ENCODE measurements at places on chromosomes 5 and 9.

GRCh38 chr9:121268851-121269641 is 1.1 kb downstream of the GSN start:
- peak; percentile 55 for DNase-seq

GRCh38 chr5:176775409-176775808 is 35.0 kb upstream of the UNC5A start:
- DNase-seq = no peak

DNA sequence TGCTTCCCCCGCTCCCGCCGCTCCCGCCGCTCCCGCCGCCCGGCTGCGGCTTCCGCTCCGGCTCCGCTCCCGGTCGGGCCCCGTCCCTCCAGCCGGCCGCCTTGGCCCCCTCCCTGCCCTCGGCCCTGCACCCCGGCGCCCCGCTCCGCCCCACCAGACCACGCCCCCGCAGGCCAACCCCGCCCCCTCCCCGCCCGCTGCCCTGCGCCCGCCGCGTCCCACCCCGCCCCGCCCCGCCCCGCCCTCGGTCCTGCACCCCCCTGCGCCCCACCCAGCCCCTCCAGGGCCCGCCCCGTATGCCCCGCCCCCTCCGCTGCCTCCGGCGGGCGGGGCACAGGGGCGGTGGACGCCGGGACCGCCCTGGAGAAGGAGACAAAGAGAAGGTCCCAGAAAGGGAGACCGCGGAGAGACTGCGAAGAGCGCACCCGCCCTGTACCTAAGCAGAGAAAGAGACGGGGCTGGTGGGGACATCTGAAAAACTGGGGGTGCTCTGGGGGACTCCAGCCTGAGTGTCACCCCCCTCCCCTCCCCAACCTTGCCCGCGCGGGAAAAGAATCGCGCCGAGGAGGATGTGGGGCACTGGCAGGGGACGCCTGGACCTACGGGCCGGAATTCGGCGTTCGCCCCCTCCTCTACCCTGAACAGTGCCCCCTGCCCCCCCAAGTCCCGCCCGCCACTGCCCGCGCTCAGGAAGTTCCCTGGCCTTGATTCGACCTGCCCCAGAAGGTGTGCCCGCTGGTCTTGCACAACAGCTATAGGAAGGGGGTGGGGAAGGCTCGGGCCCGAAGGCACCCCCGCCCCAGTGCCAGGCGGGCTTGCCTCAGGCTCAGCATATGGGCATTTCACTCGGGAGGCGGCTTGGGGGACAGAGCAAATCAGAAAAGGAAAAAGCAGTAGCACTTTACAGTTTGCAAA is 42.8 kb upstream of the STXBP1 start:
- DNase-seq = peak; percentile 87

DNA sequence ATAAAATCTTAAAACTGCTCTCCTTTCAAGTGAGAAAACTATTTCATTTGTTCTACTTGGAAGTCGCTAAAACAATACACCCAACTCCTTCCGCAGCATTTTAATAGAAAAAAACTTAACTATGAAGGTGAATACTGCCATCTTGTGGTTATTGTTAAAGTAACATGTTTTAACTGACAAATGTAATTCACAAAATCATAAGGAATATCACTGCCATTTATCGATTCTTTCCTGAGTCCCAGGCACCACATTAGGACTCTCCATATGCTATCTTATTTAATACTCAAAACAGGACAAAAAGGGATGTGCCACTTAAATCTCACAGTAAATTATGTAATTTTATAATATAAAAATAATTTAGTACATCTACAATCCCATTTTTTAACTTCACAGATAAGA is 130.5 kb upstream of the ITGA1 start:
- DNase-seq = peak; percentile 43

DNA sequence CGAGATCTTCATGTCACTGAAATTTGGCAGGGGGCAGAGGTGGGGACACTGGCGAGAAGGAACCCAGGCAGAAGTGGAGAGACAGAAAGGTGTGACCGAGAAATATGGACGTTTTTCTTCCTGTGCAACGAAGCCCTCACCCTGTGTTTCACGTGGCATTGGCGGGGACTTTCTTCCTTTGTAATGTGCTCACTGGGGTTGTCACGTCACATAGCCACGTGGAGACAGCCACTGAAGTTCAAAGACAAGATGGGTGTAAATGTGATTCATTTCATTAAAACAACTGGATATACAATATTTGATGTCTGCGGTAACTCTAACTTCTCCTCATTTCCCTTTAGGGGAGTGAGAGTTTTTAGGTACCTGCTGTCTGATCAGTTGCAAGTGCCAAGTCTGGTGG is 225.7 kb downstream of the FSTL4 start:
- DNase-seq = no peak

GRCh38 chr9:17578911-17579793 is at the start of gene SH3GL2:
Gene SH3GL2, plus strand, starts transcription at chr9:17579066.
- DNase-seq = no peak

- no peak for DNase-seq
These were observed 156.6 kb downstream of the AOPEP start for GRCh38 chr9:94882966-94883641.

DNA sequence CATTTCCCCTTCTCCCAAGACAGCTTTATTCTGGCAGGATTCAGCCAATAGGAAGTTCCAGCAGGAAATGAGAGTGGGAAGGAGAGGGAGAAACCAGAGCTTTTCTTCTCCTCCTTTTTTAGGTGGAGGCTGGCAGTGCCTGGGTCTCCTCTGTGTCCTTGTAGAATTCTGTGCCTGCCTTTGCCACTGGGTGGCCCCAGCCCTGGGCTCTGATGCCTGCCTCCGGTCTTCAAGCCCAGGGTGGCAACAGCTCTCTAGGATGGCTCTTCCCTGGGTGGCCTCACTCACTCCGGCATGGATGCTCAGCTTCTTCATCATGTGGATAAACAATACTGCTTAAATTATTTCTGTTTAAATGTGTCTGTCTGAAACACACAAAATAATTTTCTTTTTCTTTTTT is 694.8 kb downstream of the SEMA5A start:
- DNase-seq = no peak
